ENCODE measurements at places on chromosomes 6 and 20.

GRCh38 chr6:21861942-21862341 is 268.4 kb downstream of the SOX4 start:
- no peak overlapping the region for H3K27ac ChIP-seq
- H3K4me1 ChIP-seq = no peaks in the 10 kb centered on the region
- no peak for DNase-seq
- H3K36me3 ChIP-seq = no peaks in the 10 kb centered on the region
- no peak overlapping the region for H3K4me3 ChIP-seq

GRCh38 chr6:20632696-20633095 is 98.4 kb downstream of the CDKAL1 start:
- H3K4me3 ChIP-seq = no peak overlapping the region
- no peaks in the 10 kb centered on the region for H3K27me3 ChIP-seq
- no peak overlapping the region for H3K27ac ChIP-seq
- DNase-seq = no peak

DNA sequence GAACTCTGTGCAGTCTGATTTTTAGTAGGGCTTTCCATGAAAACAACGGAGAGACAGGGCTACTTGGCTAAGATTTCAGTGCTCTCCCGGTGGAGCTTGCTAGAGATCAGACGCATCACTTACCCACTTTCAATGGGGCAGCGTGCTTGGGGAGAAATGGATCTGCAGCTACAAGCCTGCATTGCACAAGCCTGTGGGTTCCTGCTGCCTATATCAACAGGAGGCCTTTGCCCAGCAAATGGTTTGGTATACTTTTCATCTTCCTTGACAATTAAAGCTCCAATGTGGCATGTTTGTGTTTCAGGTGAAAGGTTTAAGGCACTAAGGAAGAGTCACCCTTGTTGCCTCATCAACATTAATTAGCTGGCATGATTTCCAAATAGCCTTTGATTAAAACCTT is 136.0 kb upstream of the FOXQ1 start:
- no peaks in the 10 kb centered on the region for H3K4me1 ChIP-seq
- peaks cover 6% of the 10 kb centered on the region for H3K27me3 ChIP-seq
- no peak for DNase-seq
- H3K27ac ChIP-seq = no peak overlapping the region
- H3K4me3 ChIP-seq = no peak overlapping the region
- no peaks in the 10 kb centered on the region for H3K36me3 ChIP-seq

DNA sequence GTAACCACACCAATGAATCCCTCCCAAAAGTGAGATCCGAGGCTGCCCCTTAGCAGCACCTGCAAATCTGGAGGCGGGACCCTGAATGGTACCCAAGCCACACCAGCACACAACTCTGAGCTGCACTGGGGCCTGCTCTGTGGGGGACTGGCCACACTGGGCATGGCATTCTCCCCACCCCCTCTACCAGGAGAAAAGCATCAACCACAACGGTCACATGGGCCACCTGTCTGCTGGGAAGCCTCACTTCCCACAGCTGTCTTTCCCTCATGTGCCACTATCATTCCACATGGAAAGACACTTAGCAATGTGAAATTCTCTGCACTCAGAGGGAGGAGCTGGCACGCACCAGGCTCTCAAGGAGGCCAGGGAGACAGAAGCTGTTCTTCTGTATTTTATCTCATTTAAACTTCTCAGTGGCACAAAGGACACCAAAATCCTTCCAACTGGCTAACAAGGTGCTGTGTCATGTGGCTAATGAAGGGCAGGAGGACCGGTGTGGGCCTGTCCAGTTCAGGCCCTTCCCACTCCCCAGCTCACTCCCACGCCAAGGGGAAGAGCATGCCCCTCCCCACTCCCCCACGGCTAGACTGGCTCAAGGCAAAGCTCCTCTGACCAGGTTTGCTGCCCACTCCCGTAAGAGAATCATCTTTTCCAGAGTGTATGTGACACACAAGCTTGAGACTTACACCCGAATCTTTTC is 19.0 kb downstream of the YTHDF1 start:
- H3K36me3 ChIP-seq = peaks cover 21% of the 10 kb centered on the region
- H3K4me1 ChIP-seq = peaks cover 5% of the 10 kb centered on the region
- DNase-seq = no peak
- H3K27ac ChIP-seq = no peak overlapping the region
- no peaks in the 10 kb centered on the region for H3K27me3 ChIP-seq
- H3K4me3 ChIP-seq = no peak overlapping the region

GRCh38 chr6:151917531-151918329 is 110.2 kb downstream of the ESR1 start:
- no peaks in the 10 kb centered on the region for H3K4me1 ChIP-seq
- H3K4me3 ChIP-seq = no peak overlapping the region
- no peaks in the 10 kb centered on the region for H3K27me3 ChIP-seq
- no peak for DNase-seq

- H3K27ac ChIP-seq = peak overlapping the region; percentile 91
These were observed 60.0 kb upstream of the BTN3A2 start for GRCh38 chr6:26304797-26305640.

DNA sequence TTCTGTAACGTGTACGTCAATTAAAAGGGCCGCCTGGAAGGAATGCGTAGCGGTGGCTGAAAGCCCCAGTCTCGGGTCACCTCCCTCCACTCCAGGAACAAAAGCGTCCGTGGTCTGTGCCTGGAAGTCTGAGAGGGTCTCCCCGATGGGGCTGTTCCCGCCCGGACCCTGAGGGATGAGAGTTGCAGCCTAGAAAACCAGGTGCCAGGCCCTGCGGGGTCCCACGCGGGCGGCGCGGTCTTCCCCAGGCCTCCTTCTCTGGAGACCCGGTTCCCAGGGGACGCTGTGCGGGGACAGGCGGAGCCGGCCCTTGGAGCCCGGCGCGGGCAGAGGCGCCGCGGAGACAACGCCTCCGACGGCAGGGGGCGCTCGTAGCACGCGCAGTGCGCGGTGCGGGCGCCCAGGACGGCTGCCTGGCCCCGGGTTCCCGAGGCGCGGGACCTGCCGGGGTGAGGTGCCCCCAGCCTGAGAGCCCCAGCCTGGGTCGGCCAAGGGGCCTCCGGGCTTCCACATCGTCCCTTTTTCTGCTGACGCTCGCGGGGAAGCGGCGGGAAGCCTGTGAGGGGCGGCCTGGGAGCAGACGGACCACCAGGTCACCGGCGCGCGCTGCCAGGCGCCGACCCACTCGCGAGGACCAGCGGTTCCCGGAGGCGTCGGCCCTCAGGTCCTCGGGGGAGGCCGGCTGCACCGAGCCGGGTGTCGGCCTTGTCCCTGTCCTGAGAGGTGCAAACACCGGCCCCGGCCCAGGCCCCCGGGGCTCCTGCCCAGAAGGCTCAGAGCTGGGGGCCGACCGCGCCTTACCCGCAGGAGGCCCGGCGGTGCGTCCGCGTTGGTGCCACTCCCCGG is 5.3 kb upstream of the FOXC1 start:
- H3K27me3 ChIP-seq = peaks cover 43% of the 10 kb centered on the region
- no peaks in the 10 kb centered on the region for H3K36me3 ChIP-seq
- H3K4me1 ChIP-seq = peaks cover 20% of the 10 kb centered on the region
- no peak overlapping the region for H3K27ac ChIP-seq

DNA sequence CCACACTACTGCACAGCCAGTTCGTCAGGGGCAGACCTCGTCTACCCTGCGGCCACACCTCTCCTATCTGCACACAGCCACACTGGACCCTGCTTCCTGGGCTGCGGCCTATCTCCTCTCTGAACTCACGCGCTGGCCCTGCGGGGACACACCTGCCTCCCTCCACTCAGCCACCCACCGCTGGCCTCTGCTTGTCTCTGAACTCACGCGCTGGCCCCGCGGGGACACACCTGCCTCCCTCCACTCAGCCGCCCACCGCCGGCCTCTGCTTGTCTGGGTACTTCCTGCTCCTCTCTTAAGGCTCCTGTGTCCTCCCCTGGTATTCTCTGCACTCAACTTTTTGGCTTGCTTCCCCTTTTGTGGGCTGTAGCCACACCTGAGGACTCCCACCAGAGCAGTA is 52.3 kb downstream of the HUS1B start:
- H3K36me3 ChIP-seq = peaks cover 23% of the 10 kb centered on the region
- H3K4me1 ChIP-seq = peaks cover 8% of the 10 kb centered on the region
- DNase-seq = no peak
- H3K4me3 ChIP-seq = no peak overlapping the region

GRCh38 chr6:65964261-65964660 is 257.2 kb upstream of the EYS start:
- H3K4me3 ChIP-seq = no peak overlapping the region
- no peak for DNase-seq
- H3K36me3 ChIP-seq = no peaks in the 10 kb centered on the region
- no peaks in the 10 kb centered on the region for H3K27me3 ChIP-seq
- no peaks in the 10 kb centered on the region for H3K4me1 ChIP-seq

DNA sequence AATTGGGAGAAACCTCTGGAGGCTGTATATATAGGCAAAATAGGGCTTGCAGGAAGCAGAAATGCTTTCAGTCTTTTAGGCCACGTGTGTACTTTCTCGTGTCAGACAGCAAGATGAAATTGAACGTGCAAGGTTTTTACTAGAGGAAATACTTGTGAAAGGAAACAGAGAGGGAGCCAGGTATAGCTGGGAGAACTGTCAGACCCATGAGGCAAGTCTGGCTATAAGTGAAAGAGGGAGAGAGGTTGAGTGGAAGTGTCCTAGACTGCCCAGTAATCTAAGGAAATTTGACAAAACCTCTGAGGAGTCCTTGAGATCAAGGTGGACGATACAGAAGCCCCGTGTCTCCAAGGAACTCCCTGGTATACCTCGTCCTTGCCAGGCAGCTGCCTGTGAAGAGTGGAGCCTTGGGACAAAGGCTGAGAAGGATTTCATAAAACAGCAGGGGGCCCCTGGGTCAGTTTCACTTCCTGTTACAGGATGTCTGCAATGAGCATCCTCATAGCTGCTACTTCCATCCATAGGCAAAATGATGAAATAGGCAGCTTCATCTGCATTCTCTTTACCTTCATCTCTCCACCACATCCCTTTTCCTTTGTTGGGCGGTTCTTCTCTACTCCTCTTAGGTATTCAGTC is 114.4 kb upstream of the MAP3K7 start:
- no peaks in the 10 kb centered on the region for H3K27me3 ChIP-seq
- no peak overlapping the region for H3K4me3 ChIP-seq
- H3K4me1 ChIP-seq = no peaks in the 10 kb centered on the region
- H3K36me3 ChIP-seq = no peaks in the 10 kb centered on the region

- peaks cover 3% of the 10 kb centered on the region for H3K27me3 ChIP-seq
- H3K4me3 ChIP-seq = no peak overlapping the region
- no peaks in the 10 kb centered on the region for H3K4me1 ChIP-seq
- no peak for DNase-seq
- H3K36me3 ChIP-seq = no peaks in the 10 kb centered on the region
These were observed 25.4 kb upstream of the CST3 start for GRCh38 chr20:23663180-23663579.

DNA sequence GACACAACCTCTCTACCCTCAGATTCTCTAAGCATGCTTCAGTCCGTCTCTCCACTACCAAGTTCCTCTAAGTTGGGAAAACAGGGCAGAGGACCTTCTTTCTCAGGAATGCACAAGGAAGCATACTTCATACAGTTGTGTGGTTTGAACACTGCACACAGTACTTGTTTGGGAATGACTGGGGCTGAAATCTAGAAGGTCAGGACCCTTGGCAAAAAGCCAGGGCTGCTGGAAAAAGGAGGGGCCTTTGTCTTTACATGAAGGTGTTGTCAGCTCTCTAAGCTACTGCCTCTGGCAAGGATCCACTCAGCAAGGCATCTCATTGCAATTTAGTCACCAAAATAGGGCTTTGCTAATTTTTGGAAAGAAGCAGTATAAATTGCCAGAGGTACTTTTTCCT is 20.7 kb upstream of the HEY2 start:
- DNase-seq = no peak
- no peak overlapping the region for H3K4me3 ChIP-seq
- no peaks in the 10 kb centered on the region for H3K36me3 ChIP-seq
- no peak overlapping the region for H3K27ac ChIP-seq
- H3K4me1 ChIP-seq = no peaks in the 10 kb centered on the region

- H3K4me1 ChIP-seq = peaks cover 7% of the 10 kb centered on the region
- H3K27ac ChIP-seq = no peak overlapping the region
- no peak for DNase-seq
- no peaks in the 10 kb centered on the region for H3K27me3 ChIP-seq
- no peaks in the 10 kb centered on the region for H3K36me3 ChIP-seq
These were observed 329.1 kb upstream of the SOX4 start for GRCh38 chr6:21264288-21265033.

- H3K4me3 ChIP-seq = no peak overlapping the region
- no peak for DNase-seq
- H3K4me1 ChIP-seq = no peaks in the 10 kb centered on the region
- peaks cover 6% of the 10 kb centered on the region for H3K27me3 ChIP-seq
These were observed 1.2 kb downstream of the MAS1L start for GRCh38 chr6:29486577-29486976.

DNA sequence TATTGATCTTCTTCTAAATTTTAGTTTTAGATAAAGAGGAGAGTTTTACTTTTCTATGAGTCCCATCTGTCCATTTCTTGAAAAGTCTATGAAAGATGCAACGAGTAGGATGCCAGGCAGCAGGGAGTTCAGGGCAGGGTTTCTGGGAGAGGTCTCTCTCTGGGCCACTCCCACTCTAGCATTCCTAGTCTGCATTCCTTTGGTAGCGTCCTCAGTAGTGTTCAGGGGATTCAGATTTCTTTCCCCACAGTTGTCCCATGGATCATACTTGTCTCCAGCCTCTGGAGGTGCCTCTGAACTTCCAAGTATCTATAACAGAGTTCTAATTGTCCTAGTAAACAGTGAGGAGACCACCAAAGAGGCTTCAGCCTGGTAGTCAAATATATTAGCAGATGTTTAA is 225.3 kb downstream of the RIMS1 start:
- no peak overlapping the region for H3K27ac ChIP-seq
- H3K4me1 ChIP-seq = no peaks in the 10 kb centered on the region
- DNase-seq = no peak
- no peaks in the 10 kb centered on the region for H3K27me3 ChIP-seq
- H3K4me3 ChIP-seq = no peak overlapping the region
- no peaks in the 10 kb centered on the region for H3K36me3 ChIP-seq

- H3K4me1 ChIP-seq = no peaks in the 10 kb centered on the region
- no peak overlapping the region for H3K4me3 ChIP-seq
- H3K36me3 ChIP-seq = peaks cover 2% of the 10 kb centered on the region
- no peaks in the 10 kb centered on the region for H3K27me3 ChIP-seq
These were observed 212.5 kb downstream of the CDH4 start for GRCh38 chr20:61464307-61465303.

- DNase-seq = no peak
- H3K4me1 ChIP-seq = peaks cover 6% of the 10 kb centered on the region
- no peak overlapping the region for H3K4me3 ChIP-seq
- no peak overlapping the region for H3K27ac ChIP-seq
- H3K27me3 ChIP-seq = peaks cover 21% of the 10 kb centered on the region
These were observed 21.0 kb downstream of the COL11A2 start for GRCh38 chr6:33171016-33171879.

Data from memory B cell (primary cell).